Activated gamma-delta T cell (primary cell): ENCODE measurements at places on chromosomes 12 and 14.

DNA sequence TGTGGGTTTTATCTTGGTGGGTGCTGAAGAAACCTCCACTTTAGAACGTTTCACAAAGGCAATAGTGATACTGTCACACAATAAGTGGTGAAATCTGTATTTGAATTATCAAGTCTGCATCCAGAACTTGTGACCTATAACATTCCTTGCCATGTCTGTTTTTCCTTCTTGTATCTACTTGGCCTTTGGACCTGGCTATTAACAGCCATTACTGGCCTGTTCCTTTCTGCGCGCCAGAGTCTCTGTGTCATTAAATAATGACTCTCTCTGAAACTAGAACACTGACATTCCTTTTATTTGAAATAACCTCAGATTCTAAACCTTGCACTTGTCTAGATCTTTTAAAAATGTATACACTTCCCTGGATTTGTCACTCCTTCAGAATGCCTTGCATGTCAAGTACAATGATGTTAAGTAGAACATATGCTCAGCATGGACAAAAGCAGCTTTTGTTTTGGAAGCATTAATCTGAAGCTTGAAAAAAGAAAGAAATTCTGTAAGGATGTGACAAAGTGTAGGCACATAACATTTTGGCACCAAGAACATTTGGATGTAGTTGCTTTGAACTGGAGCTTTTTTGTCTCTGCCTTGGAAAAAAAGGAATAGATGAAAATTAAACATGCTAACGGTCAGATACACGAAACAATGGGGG lies 95.5 kb upstream of the RPL10L start:
- no peak for DNase-seq

DNA sequence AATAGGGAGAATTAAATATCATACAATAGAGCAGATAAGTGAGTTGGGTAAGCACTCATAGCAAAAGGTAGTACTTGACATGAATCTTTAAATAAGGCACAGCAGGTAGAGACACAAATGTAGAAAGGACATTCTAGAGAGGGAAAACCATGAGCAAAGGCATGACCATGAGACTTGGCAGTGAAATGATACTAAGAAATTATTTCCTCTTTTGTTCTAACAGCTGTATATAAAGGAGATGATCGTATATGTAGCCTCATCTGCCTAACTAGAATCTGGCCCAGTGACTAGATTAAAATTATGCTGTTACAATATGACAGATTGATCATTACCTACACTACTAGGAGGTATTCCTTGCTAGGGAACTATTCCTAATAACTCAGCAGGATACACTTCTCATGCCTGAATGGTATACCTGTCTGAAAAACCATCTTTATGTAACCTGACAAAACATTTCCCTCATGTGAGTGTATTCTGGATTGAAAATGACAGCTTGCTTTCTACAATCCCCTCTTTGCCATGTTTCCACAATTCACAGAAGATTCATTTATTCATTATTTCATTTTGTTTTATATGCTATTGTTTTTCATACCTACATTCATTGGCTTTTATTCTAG lies 725.7 kb downstream of the C12orf50 start:
- DNase-seq, result no peak

DNA sequence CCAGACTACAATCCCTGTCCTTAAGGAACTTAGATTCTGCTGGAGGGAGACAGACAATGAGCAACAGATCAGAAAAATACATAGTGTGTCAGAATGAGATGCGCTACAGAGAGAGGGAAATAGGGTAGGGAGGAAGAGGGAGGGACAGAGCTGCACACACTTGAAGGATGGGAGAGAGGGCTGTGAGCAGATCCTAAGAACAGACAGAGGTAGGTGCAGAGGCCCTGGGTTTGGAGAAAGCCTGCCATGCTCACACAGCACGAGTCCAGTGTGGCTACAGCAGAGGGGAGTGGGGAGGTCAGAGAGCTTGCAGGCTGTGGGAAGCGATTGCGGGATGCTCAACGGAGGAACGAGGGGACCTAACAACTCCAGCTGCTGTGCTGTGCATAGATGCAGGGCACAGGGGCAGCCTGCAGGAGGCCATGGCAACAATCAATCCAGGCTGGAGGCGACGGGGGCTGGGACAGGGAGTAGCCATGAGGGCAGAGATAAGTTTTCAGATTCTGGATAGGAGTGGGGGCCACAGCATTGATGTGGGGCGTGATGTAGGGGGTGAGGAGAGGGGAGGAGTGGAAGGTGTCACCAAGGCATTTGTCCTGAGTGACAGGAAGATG lies 20.7 kb downstream of the FAIM2 start:
- no peak for DNase-seq

DNA sequence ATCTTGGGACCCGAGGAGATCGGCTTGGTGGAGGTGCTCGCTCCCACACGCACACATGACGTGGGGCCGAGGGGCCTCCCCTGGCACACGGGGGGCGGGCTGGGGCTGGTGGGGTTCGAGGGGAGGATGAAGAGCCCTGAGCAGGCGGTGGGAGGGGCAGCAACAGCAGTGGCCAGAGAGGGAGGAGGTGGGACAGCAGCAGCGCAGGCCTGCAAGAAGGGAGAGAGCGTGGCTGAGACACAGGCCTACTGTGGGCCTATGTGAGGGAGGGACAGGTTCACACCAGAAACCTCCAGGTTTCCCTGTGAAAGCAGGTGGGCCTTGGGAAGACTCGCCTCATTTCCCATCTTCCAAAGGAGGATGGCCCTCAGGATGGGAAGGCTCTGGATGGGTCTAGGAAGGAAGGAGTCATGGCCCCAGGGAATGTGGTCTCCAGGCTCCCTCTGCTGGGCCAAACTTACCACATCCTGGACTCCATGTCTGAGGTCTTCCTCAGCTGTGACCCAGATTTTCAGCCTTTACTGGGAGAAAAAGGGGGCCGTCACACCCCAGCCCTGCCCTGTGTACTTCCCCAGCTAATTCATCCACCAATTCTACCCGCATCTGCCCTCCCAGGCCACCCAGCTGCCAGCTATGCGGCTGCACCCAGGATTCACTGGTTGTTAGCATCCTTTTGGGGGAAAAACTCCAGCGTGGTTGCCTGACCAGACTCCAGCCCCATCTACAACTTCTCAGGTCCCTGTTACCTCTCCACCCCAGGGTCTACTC lies 2.8 kb downstream of the PIANP start:
- DNase-seq, result no peak
